T-helper 1 cell (primary cell): ENCODE measurements at places on chromosomes 11 and 22.
A peak's percentile ranks its signal among the peaks of the same experiment; 100 is the strongest.

DNA sequence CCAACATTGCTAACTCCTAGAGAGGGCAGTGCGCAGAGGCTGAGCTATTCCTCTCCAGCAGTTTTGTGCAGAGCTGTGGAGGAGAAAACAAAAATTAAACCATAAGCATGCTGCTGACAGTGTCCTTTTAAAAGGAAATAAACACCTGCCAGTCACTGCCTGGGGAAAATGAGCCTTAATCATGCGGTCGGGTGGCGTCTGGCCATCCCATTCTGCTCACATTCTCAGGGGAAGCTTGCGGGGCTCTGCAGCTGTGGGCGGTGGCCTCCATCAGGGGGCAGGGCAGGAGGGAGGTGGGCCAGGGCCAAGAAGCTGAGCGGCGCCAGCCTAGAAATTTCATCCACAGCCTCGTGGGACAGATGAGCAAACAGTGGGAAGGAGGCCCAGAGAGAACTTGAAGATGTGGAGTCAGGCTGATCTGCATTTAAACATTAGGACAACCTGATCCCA, 71.0 kb upstream of the TP53I11 start:
- DNase-seq, result no peak

DNA sequence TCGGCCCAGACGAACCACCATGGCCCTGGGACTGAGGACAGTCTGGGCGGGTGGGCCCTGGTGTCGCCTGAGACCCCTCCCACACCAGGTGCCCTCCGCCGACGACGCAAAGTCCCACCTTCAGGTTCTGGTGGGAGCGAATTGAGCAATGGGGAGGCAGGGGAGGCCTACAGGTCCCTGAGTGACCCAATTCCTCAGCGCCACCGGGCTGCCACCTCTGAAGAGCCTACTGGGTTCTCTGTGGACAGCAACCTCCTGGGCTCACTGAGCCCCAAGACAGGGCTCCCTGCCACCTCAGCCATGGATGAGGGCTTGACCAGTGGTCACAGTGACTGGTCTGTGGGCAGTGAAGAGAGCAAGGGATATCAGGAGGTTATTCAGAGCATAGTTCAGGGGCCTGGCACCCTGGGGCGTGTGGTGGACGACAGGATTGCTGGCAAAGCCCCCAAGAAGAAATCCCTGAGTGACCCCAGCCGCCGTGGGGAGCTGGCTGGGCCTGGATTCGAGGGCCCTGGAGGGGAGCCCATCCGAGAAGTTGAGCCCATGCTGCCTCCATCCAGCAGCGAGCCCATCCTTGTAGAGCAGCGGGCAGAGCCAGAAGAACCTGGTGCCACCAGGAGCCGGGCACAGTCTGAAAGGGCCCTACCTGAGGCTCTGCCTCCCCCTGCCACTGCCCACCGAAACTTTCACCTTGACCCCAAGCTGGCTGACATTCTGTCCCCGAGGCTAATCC, 2.8 kb downstream of the ARHGEF17 start:
- DNase-seq, result no peak

DNA sequence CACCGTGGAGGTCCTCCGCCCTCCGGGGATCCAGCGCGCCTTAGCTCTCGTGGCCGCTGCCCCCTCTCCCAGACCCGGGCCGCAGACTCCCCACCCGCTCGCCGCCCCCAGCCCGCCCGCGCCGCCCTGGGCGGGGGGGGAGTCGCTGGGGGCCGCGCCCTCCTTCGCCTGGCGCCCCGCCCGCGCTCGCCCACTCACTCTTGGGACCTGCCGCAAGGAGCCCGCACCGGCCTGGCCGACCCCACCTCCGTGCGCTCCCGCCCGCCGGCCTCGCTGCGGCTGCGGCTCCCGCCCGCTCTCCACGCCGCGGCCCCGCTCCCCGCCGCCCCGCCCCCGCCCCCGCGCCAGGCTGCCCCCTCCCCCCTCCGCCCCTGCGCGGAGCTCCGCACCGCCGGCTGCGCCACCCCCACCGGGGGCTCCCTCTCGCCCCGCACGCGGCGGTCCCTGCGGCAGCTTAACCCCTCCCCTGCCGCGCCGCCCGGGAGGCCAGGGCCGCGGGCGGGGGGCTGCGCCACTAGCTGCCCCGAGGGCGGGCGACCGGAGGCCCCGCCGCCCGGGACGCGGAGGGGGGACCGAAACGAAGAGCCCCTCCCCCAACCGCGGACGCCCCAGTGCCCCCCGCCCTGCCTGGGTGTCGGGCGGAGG, 724 bp upstream of the RASGRP2 start:
- DNase-seq, result peak; percentile 41

- peak; percentile 67 for DNase-seq
Measured at GRCh38 chr11:33735271-33736147, 714 bp downstream of the CD59 start.

- no peak for DNase-seq
Measured at GRCh38 chr11:3041699-3042441, 15.4 kb downstream of the CARS1 start.

DNA sequence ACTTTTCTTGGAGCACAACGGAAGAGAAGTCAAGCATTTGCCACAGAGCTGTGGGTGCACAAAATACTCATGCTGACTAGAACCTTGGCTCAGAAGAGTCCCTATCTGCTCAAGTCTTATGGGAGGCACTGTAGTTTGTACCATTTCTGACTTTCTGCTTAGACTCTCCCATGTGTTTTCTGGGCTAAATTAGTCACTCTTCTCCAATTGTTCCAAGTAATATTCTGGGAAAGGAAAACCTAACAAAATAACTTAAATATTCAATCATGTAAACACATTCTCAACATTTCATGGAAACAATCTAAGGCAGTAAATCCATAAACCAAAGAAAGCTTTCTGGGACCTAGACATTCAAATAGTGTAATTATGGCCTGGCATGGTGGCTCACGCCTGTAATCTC, 220.7 kb downstream of the SWAP70 start:
- DNase-seq, result no peak

- DNase-seq, result no peak
Measured at GRCh38 chr11:129625930-129626329, 189.7 kb upstream of the TMEM45B start.

DNA sequence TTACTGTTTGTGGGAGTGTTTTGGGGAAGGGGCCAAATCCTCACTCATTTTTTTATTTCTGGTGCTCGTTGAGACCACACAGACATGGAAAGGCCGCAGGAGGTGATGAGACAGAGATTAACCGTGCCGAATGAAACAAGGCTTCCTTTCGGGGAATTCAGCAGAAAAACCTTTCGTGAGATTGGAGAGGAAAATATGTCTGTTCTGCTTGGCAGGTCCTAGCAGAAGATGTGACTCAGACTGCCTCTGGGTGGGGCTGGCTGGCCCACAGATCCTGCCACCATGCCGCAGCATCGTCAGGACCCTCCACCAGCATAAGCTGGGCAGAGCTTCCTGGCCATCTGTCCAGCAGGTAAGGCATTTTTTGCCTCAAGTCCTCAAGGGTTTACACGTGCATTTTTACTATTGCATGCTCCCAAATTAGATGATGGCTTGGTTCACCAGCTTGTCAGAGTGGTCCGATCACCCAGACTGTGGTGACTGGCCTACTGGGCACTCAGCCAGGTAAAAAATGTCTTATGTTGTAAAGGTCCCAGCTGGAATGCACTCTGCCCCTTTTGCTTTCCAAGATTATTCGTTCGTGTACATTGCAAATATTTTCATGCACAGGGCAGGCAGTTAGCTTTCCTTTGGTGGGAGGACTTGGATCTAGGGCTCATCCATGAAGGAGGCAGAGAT, 1.5 kb downstream of the DDB2 start:
- no peak for DNase-seq

GRCh38 chr11:58628446-58628845, 6.0 kb downstream of the CNTF start:
- no peak for DNase-seq

DNA sequence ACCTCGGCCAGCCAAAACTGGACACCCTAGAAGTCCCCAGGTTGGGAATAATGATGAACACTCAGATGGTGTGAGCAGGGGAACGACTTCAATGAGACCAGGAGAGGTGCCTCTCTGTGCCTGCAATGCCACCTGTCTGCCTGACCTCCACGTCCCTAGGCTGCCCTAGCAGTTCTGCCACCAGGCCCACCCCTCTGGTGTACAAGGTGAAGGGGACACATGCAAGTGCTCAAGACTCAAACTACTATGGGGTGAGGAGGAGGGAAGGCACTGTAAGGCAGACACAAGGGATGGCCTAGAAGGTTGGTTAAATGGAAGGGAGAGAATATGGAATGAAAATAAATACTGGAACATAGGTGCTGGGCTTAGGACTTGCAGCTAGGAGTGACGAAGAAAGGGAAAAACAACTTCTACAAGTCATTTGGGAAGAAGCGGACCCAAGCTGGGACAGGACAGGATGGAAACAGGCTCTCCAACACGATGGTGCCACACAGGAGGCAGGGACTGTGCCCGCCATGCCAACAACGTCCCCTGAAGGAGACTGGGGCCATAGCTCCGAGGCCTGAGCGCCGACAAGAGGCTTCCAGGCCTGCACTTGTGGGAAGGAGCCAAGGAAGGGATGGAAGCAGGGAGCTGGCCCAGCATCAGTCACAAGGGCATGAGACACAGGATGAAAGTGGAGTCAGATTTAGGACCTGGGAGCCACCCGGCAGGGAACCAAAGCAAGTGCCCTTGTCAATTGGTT, 18.5 kb downstream of the SERPIND1 start:
- DNase-seq, result no peak

DNA sequence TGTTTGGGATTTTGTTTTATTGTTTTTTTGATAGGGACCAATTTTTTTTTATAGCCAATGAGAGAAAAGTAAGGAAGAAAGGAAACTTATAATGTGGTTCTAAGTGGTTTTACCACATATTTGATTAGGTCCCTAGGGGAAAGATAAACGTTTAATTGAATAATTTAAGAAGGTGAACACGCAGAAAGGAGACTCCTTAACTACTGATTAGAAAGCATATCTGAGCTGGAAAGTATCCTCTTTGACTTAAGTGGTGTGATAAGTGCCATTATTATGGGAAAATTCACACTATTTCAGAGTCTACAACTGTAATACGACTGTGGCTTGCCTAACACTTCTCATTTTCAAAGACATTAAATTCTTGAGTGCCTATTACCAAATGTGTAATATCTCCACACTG, 106.5 kb upstream of the GRAMD1B start:
- no peak for DNase-seq

DNA sequence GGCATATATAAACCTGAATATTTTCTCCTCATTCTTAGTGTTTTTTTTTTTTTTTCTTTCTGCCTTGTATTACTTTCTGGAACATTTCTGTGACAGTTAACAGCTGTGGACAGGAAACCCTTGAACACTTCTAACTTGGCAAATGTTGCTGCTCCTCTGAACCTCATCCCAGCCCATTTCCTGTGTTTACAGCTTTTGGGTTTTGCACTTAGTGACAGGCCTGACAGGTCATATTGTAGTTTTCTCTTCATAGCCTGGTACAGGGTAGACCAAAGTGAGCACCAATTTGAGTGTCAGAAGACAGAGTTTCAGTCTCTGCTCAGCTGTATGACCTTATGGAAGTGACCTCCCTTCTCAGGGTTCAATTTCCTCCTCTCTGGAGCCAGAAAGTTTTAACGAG, 91.6 kb downstream of the STIM1 start:
- DNase-seq, result no peak

DNA sequence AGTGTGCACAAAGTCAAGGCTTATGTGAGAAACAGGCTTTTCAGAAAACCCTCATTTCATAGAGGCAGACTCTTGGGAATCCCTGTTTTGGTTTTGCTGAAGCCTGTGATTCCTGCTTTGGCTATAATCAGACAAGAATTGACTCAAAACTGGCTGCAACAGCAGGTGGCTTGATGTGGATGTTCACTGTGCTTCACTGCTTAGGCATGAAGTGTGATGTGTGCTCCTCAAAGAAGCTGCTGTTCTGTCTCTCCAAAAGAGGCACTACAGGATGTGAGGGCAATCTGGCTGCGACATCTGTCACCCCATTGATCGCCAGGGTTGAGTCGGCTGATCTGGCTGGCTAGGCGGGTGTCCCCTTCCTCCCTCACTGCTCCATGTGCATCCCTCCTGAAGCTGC, 103.5 kb downstream of the C11orf58 start:
- no peak for DNase-seq

DNA sequence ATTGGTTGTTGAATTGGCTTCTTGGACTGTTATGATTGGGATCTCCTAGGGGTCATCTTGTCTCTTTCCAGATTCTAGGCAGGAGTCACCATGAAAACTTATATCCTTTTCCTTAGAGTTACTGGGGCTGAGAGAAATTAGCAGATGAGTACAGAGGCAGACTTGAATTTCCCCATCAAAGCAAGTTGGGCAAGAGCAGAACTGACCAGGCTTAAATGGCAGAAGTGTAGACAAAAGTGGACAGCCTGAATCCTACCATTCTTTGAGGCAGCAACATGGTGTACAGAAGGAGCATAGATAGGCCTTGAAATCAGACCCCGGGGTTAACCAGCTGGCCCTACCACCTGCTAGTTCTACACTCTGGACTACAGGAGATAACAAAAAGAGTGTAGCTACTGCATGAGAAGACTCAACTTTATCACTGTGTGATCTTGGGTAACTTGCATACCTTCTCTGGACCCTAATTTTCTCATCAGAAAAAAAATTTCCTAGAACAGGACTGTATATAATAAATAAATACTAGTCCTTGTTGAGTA, 427.4 kb upstream of the CADM1 start:
- no peak for DNase-seq

- peak; percentile 32 for DNase-seq
Measured at GRCh38 chr11:110433393-110434333, 3.9 kb downstream of the FDX1 start.

GRCh38 chr11:64316672-64317324, 561 bp downstream of the TRMT112 start:
- peak; percentile 69 for DNase-seq

- no peak for DNase-seq
Measured at GRCh38 chr11:119902656-119903231, 173.7 kb upstream of the NECTIN1 start.
